ENCODE measurements at places on chromosomes 4 and X.

- DNase-seq = peak; percentile 70
Measured at GRCh38 chrX:150772150-150772970, 79.2 kb downstream of the MTMR1 start.

DNA sequence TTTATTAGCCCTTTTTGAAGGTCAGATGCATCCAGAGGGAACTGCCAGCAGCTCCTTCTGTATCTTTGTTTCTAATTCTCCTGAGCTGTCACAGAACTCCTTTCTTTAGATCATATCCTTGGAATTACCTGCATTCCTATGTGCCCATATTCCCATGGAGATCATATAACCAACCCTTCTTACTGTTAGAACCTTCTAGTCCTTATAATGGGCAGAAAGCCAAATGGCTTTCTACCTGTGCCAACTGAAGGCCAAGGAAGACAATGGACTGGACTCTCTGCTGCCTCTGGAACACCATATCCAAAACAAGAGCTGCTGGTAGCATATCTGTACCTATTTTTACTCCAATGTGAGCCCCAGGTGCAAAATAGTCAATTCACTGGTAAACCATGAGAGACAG, 60.7 kb downstream of the TBC1D9 start:
- no peak for DNase-seq

DNA sequence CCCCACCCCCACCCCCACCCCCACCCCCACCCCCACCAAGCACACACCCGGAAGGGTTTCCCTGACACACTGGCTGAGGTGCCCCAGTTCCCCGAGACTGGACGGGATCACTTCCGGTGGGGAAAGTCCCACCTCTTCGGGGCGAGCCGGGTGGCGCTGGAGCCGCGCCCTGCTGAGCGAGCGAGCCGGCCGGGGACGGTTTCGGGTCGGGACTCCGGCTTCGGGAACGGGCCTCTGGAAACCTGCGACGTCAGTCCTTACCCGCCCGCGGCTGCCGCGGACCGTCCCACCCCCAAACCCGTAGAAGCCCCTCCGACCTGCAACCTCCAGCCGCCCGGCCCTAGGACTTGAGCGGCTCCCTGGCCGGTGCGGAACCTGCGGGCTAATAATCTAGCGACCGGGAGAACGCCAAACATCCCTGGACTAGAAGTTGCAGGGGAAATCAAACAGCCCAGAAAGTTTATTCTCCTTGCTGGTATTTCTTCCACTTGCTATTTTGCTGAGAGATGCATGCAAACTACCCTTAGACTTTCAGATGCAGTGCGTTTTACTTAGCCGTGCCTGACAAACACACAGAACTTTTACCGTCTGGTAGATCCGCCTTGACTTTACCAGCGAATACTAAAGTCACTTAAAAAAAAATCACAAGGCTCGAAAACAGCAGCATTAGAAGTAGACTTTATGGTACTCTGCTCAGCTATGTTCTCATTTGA, 991 bp downstream of the RAP2C start:
- peak; percentile 66 for DNase-seq

GRCh38 chrX:34744521-34744920, 87.4 kb upstream of the TMEM47 start:
- no peak for DNase-seq

- DNase-seq = no peak
Measured at GRCh38 chrX:124018023-124018422, 56.5 kb downstream of the STAG2 start.

DNA sequence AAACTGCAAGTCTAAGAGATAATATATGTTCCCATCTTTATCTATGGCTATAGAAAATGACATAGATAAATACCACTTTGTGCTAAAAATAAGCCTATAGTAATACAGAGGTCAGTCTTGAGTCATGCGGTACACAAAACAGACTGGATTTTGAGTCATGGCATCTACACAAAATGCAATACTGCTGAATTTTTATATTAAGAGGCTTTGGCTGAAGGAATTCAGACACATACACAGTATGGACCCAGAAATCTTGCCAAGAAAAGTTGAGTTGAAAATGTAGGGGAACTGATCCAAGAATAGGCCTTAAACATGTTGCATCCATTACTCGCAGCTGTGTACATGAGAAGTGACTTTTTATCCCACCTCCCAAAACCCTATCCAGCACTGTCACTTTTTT, 184.4 kb downstream of the TENM3 start:
- no peak for DNase-seq

DNA sequence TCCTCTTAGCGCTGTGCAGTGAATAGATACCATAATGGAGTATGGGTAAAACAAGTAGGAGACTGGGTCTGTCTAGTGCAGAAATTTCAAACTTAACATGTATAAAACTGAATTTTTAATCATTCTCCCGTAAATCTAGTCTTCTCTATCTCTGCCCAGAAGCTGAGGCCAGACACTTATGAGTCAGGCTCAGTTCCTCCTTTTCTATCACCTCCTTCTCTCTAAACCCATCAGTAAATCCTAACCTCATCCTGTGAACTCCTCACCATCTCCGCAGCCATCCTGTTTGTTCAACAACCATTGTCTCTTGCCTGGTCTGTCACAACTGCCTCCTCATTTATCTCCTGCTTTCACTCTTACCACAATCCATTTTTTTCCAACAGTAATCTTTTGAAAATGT, 19.8 kb upstream of the SGMS2 start:
- no peak for DNase-seq

DNA sequence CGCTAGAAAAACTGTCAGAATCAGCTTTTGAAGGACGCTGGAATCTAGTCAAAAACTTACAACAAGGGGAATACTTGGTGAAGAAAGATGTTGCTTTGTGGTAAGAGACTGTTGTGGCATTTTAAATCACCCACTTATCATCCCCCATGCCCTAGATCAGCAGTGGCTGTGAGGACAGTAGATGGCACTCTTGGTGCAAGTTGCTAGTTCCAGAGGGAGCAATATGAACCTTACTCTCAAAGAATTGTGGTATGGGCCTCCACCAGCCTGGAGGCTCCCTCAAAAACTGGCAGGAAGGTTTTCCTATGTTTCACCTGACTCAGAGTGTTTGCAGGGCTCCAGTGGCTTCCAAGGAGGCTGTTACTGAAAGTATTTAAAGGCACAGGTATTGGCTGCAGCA, 37.7 kb upstream of the SLC16A2 start:
- no peak for DNase-seq

DNA sequence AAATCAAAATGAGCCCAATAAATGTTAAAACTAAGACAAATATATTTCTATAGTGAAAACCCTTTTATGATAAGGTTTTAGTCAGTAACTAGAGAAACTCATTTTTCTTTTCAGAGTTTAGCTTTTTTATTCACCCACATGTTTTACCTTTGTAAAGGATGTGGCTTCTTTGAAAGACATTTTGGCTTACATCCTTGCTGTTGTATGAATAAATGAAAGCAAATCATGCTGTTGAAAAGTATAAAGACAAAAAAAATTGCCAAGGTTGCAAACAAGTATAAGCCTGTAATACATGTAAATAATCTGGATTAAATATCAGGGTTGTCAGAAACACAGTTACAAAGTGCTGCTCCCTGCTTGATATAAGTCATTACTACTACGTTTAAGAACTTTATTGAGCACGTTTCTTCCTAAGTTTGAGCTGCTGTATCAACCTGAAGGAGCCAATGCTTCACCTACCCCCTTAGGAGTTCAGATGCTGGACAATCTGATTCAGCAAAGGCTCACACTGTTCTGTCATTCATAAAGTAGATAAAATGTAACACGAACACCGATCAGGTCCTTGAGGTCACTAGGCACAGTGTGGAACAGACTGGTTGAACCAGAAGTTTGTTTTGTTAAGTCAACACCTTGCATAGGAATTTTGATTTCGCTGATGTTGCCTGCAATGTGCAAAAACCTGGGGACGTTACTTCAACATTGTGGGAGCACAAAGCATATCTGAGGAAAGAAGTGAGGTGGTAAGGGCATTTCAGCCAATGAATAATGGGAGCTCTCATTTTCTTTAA, 321.2 kb upstream of the BMP3 start:
- no peak for DNase-seq

- no peak for DNase-seq
Measured at GRCh38 chr4:86306816-86307215, 53.0 kb downstream of the MAPK10 start.

DNA sequence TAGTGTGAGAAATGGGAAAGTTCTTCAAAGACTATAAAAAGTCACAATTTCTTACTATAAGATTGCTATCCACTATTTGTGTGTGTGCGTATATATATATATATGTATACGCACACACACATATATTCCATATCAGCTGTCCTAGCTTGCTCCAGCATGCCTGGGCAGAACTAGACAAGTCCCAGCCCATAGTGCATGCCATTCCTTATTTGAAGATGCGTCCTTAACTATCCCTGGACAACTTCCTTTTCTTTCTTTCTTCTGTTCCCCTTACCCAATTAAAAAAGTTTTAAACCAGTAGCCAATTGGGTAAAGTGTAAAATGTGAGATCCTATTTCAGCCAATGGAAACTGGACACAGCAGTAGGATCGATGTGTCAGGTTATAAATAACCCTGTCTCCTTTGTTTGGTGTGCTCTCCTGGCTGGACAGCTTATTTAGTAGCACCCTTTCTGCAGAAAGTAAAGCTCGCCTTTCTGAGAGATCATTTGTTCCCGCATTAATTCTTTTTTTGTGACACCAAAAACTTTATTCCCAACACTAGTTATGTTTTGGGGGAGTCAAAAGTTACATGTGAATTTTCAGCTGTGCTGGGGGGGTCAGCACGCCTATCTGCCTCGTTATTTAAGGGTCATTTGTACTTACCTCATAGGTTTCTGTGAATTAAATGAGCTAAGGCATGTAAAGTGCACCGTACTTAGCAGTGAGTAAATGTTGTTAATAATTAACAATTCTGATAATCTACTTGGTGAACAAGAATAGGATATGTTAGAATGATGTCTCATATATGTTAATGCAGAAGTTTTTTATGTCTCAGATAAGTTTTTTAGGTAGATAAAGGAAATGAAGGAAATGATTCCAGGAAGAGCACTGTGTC, 40.9 kb downstream of the KDM6A start:
- DNase-seq = no peak

DNA sequence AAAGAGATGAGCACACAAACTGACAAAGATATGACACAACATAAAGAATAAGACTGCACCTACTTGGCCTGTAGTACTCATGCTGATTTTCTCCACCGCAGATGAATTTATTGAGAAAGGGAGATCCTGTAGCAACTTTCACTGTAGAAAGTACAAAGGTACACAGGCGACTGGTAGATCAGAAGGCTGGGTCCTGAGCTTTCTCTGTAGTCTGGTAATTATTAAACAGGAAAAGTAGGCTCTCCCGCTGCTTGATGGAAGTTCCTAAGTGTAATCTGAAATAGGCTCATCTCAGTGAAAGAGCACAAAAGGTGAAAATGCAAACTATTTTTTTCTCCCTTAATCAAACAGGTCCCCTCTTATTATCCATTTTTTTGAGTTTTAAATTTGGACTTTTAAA, at the start of gene ADH6:
Gene ADH6, minus strand, starts transcription at position 175 of the 400 bp plus-strand sequence. Its CDS starts 94 bp downstream, at position 81.
- no peak for DNase-seq

- DNase-seq = no peak
Measured at GRCh38 chr4:2588259-2588658, 51.8 kb downstream of the FAM193A start.

DNA sequence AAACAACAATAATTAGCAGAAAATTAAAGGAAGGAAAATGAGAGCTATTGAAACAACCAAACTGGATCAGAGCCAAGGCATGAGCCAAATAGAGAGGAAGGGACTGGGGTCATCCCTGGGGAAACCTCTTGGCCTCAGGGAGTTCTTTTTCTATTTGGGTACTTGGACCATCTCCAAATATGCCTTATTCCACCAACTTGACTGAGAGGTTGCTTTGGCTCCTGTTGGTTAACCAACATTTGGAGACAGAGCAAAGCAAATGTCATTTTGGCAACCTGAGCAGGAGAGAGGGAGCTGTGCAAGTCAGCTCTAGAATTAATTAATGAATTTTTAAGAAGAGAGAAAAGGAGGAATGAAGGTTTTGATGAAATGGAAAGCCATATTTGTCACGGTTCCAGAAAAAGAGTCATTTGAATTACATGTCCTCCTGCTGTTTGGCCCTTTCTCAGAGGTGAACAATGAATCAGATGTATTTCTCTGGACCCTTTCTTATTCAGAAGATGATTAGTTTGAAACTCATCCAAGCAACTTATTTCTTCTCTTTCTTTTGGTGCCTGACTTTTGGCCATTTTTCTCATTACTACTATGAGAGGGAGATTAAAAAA, 119.1 kb downstream of the CNKSR2 start:
- no peak for DNase-seq
